Suppressor macrophage treated with lipopolysaccharide for 1 hour (primary cell): ENCODE measurements at places on chromosomes 6 and 20.

GRCh38 chr6:137676888-137677287 lies 182.7 kb upstream of the OLIG3 start:
- DNase-seq, result no peak

DNA sequence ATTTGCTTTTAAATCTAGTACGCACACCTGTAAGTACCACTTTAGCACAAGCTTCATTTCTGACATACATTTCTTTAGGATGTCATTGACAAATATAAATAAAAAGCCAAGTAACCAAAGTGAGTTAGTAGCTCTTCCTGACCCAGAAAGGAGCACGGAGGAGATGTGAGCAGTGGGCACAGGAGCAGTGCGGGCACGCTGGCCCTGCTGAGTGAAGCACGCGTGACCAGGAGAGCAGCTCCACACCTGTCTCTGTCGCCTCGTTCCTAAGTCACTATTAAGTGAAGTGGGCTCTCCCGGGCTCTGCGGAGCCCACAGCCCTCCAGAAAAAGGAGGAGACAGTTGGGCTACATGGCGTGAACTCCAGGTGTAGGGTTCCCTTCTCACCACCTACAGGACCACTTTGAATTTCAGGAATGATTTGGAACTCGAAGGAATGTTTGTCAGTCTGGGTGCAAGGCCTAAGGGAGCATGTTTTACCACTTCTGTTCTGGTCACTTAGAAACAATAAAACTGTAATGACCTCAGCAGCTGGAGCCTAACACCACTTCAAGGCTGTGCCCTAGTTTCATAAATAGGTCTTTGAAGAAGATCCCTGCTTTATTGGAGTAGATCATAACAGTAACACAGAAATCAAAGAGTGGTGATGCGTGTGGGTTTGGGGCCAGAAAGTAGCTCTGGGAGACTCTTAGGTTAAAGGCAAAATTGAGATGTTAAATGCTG lies 95.9 kb downstream of the FAM120B start:
- DNase-seq, result no peak

DNA sequence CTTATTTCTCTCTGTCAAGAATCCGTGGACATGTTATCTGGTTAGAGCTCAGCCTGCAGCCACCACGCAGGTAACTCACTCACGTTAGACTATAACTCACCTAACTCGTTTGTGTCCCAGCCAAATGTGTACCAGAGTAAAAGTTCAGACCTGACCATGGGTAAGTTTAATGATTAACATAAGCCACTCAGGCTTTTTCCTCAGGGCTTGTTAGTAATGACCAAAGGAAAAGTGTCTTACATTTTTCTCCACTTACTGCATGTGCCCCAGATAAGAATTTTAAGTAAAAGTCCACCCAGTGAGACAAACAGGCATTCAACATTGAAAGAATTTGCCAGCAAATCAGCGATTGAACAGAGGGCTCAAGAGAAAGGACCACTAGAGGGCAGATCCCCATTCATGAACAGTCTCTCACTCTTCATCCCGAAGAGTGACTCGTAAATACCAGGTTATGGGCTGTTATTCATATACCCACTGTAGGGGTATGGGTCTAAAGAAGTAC lies at the start of gene PKHD1:
TSS of gene PKHD1 (minus strand) at position 116 of the 502 bp plus-strand sequence. CDS start 2,680 bp downstream, outside the sequence.
- peak; percentile 5 for DNase-seq

DNA sequence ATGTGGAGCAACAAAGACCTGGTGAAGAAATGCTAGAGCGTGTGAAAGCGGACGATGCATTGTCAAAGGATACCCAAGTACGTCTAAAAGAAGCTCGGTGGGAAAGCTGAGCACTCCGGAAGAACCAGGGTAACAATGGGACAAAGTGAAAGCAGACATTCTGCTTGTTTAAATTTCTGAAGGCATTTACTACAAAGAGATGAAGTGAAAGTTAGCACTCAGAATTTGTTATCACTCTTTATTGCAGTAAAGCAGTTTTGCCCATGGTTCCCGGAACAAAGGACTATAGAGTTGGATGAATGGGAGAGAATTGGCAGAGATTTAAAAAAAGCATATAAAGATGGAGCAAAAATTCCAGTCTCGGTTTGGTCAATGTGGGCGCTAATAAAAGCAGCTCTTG lies 12.8 kb upstream of the IRAK1BP1 start:
- no peak for DNase-seq

- DNase-seq, result no peak
These were observed 28.6 kb upstream of the SLC52A3 start for GRCh38 chr20:796921-797320.

DNA sequence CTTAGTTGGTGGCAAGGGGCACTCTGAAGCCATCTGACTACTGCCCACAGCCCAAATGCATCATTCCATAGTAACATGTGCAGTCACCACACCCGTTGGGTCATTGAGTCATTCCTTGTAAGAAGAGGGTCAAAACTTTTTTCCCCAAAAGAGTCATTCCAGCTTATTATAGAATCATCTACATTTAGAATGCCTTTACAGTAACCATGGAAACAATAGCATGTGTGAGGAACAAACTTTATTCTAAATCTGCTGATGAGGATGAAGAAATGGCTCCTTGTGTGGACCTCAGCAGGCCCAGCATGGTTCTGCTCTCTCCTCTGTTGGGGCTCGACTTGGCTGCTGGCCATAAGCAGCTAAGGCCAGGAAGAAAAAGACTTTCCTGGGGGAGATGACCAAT lies 111.2 kb upstream of the PTPRT start:
- DNase-seq, result no peak

GRCh38 chr20:64090165-64090564 lies 6.0 kb upstream of the LKAAEAR1 start:
- DNase-seq, result no peak
